ENCODE measurements at places on chromosomes 11 and 22.

DNA sequence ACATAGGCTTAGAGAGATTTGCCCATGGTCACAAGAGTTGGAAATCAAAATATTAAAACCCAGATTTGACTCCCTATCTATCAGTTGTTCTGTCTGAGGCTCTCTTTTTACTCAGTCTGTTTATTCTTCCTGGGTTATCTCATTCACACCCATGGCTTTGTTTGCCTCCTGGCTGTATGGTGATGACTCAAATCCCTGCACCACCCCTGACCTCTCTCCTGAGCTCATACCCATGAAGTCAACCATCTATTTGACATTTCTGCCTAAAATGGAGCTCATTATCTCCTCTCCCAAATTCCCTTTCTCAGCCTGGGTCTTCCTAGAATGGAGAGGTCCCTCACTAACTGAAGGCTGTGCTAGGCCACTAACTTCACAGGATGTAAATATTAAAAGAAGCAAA, 27.8 kb upstream of the CCDC134 start:
- no peak for DNase-seq

- DNase-seq = no peak
Observed at GRCh38 chr11:65584723-65585171, 8.9 kb downstream of the EHBP1L1 start.

DNA sequence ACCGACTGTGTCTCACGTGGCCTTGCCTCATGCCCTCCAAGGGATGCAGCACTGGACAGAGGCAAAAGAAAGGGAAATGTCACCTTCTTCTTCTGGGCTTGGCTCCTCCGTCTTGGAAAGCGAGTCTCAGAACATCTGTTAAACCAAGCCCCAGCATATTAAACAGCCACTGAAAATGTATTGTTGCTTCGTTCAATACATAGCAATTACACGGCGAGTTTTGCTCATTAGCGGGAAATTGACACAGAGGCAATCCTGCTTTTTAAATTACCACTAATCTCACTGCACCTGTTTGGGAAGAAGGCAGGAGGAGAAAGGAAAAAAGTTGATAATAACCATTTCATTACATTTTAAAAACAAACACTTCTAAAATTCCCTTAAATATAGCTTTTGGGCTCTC, 72.1 kb downstream of the SEZ6L start:
- DNase-seq = no peak

DNA sequence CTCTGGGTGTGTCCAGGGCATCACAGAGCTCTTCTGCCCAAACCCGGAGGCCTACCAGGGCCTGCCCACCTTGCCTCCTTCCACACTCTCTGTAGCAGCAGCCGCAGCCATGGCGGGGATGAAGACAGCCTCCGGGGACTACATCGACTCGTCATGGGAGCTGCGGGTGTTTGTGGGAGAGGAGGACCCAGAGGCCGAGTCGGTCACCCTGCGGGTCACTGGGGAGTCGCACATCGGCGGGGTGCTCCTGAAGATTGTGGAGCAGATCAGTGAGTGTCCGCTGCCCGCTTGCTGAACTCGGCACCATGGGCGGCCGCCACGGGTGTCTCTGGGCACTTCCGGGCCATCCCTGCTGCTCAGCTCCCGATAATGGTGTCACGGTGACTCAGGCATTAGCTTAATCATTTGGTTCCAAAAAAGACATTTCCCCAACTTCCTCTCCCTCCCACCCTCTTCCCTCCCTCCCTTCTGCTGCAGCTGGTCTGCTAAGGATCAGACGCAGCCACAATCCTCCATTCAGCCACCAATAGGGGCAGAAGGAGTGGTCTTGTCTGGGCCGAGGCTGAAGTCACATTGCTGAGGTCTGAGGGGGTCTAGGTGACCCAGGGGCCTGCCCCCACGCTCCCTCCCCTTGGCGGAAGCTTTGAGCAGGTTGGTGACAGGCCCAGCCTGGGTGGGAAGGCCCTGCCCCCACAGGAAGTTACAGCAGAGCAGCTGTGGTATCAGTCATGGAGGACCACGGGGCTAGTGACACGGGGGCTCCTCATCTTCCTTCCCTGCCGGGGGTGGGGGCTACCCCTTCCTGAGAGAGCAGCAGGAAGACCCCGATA, 950 bp downstream of the FERMT3 start:
- no peak for DNase-seq

GRCh38 chr11:74754507-74755252, 6.0 kb downstream of the RNF169 start:
- peak; percentile 62 for DNase-seq

DNA sequence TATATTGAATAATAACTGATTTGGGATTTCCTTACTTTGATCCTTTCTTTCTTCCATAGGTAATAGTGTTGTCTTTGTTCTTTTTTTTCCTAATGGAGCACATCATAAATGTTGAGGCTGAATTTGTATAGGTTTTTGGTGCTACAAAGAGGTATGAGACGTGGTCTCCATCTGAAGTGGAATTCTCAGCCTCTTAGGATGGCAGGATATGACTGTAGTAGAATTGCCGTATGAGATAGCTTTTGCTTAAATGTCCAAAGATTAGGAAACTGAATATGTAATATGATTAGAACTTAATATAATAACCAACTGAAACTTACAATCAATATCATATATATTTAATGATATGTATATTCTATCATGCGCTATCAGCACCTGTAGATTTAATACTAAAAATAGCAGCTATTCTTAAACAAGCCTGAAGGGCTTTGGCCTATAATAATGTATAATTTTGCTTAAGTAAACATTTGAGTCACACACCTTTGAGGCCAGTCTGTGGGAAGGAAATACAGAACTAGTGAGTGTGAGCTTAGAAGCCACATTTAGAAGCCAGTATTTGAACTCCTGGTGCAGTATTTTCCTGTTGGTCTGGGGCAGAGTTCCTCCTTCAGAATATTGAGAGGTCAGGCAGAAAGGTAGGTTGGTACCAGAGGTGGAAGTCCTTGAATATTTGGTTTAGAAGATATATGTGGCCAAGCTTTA, 62.6 kb downstream of the SWAP70 start:
- peak; percentile 35 for DNase-seq

DNA sequence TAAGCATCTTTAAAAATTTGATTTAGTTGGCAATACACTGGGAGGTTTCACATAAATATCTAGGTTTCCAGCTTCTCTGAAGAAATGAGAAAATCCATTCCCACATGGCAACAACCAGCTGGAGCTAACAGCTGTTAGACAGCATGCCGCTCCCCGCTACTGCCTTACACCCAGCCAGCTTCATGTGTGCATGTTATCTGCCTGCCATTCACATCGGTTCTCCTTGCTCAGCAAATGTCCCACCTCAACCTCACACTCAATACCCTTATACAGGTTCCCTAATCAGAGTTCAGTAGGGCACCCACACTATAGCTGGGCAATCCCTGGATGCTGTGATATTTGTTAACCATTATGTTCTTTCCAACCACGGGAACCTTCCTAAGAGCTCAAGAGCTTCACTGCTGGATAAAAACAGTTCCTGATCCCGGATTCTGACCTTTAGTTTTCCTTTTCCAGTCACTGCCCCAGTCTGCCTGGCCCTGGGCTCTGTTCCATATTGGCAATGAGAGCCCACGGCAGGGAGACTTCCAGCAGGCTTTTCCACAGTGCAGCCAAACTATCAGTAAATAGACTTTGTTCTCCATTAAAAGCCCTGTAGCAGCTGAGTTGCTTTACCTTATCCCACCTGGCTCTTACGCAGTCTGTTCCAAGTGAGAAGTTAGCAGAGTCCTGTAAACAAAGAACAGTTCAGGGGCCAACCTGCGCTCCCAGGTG, 8.6 kb downstream of the RPUSD4 start:
- no peak for DNase-seq

GRCh38 chr11:45169310-45170072, 23.1 kb downstream of the PRDM11 start:
- no peak for DNase-seq

GRCh38 chr11:61041755-61042518, 60.4 kb upstream of the CD5 start:
- DNase-seq = no peak

GRCh38 chr11:99739464-99740089, 718.8 kb downstream of the CNTN5 start:
- DNase-seq = no peak

DNA sequence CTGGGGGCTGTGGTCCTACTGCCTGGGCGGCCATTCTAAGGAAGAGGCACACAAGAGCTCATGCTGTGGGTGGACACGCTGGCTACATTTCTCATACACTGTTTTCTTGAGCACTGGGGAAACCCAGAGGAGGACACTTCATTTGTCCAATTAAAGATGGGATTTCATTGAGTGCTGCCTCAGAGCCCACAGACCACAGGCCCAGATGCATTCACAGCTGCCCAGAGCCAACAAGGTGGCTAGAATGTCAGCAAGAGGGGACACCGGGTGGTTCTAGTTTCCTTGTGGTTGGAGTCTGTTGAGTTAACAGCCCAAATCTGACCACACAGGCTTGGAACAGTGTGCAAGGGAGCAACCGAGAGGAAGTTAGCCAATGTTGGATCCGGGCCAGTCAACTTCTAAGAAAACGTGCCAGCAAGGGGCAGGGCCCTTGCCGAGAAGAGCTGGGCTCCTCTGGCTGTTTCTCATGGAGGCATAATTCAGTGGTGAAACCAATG, 35.0 kb upstream of the SORL1 start:
- DNase-seq = no peak

GRCh38 chr22:50490531-50491308, 4.1 kb downstream of the MIOX start:
- no peak for DNase-seq

DNA sequence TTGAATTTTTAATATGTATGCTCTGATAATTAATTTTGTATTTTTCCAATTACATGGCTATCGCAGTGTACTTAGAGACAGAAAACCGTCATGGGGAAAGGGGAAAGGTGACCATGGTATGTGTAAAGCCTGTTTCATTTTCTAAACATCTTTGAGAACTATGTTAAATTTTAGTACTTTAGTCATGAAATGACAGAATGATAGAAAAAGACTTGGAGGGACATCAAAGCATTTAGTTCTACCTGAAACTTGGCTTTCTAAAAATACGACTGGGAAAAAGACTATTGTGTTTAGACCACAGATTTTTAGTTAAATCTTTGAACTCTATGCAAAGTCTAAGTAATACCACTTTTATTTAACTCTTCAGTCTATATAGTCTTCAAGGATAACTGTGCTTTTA, 54.1 kb downstream of the MAML2 start:
- DNase-seq = no peak

DNA sequence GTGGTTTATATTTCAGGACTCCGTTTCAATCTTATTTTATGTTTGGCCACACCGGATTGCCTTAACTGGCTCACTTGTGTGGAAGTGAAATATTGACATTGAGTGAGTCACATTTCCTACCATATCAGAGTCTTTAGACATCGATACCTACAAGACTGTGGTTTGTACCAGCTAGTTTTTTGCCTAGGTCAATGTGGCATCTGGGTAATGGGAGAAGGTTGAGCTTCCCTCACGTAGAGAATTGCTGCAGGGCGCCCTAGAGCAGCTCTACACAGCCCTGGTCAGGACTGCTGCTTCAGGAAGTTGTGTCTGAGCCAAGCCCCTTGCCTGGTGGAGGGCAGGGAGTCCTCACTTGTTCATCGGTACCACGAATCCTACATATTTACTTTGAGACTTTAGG, 1.6 kb downstream of the GRAMD1B start:
- DNase-seq = no peak

- no peak for DNase-seq
Observed at GRCh38 chr22:27193636-27194035, 536.2 kb downstream of the MIAT start.

DNA sequence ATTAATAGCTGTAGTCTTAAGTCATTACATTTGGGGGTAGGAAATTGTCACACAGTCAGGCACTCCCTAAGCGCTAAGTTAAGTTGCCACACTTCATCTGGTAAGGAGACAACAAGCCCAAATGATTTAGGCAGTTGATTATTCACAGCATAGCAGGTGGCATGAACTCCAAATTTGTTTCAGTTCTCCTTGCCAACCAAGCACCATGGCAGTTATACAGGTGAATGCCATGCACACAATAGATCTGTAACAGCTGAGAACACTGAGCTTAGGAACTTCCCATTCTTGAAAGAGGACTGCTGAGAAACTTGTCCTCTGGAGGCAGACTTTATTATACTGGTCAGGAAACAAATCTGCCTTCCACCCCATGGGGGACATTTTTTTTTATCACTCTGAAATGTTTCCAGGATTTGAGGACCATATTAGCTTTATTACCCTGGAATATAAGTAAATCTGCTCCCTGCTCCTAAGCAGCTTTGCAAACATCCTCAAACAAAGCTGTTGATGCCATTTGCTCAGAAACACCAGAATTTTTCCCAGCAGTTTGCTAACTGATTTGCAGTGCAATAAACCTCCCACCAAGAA, 5.1 kb upstream of the INTS4 start:
- no peak for DNase-seq

DNA sequence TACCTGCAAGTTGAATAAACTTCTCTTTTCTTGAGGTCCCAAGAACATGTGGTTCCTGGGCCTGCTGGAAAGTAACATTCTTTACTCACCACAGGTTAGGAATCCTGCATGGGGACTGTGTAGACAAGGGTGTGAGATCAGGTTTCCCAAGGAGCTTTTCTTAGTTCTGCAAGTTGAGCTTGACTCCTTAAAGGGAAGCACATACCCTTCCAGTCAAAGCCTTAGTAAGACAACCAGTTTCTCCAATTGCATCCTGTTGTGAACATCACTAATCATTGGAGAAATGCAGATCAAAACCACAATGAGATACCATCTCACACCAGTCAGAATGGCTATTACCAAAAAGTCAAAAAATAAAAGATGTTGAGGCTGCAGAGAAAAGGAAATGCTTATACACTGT, 48.3 kb upstream of the PAK1 start:
- DNase-seq = no peak

DNA sequence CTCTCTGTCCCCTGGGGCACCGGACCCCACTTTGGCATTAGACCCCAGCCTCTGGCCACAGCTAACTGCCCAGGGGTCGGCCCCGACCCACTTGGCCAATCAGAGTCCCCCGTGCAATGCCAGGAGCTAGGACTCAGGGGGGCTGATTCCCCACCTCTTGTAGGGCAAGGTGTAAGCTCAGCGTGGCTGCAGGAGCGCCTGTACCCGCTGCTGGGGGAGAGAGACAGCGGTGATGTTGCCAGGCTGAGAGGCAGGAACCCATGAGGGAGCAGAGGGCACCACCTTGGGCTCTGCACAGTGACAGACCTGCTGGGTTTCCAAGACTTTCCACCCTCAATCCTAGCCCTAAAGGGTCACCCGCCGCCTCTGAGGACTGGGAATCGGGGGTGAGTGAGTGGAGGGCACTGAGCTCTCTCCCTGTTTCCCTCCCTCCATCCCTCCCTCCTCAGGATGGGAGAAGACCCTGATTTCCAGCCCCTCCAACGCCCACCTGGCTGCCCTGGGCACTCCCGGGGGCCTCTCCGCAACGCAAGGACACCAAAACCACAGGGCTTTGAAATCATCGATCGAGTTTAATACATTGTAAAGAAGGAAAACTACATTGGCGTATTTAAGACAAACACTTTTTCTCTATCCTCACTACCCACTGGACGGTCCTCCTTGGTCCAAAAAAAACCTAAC, 128.4 kb downstream of the ARHGAP8 start:
- no peak for DNase-seq

GRCh38 chr11:106468531-106468930, 391.1 kb downstream of the AASDHPPT start:
- no peak for DNase-seq

GRCh38 chr22:46027211-46028105, 50.5 kb upstream of the WNT7B start:
- no peak for DNase-seq
